NCI-H1105 treated with DMSO at 0.1 percent for 48 hours (cell line): ENCODE measurements at places on chromosomes 12 and 14.
A peak's percentile ranks its signal among the peaks of the same experiment; 100 is the strongest.

DNA sequence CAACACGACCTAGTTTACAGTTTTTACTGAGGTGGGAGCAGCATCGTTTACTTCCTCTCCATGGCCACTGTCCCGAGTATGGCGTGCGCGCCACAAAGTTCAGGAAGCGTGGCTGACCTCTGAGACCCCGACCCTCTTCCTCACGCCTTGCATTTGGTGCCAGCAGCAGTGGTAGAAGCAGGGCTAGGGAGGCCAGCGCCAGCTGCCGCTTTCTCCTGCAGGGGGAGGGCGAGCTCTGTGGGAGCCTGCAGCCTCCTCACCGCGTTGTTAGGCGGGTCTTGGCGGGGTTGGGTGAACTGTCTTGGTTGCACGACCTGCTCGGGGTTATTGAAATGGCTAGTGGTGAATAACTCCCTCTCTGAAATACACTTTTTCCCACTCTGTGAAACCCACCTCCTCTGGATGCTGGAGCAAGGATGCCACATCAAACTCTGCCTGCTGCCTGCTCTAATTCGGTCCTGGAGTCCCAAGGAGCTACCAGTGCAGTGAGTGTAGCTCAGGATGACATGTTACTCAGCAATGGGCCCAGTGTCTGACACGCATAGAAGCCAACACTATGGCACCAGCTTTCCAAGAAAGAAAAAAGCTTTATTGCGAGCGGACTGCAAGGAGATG is 22.3 kb upstream of the TDRD9 start:
- no peak for DNase-seq

DNA sequence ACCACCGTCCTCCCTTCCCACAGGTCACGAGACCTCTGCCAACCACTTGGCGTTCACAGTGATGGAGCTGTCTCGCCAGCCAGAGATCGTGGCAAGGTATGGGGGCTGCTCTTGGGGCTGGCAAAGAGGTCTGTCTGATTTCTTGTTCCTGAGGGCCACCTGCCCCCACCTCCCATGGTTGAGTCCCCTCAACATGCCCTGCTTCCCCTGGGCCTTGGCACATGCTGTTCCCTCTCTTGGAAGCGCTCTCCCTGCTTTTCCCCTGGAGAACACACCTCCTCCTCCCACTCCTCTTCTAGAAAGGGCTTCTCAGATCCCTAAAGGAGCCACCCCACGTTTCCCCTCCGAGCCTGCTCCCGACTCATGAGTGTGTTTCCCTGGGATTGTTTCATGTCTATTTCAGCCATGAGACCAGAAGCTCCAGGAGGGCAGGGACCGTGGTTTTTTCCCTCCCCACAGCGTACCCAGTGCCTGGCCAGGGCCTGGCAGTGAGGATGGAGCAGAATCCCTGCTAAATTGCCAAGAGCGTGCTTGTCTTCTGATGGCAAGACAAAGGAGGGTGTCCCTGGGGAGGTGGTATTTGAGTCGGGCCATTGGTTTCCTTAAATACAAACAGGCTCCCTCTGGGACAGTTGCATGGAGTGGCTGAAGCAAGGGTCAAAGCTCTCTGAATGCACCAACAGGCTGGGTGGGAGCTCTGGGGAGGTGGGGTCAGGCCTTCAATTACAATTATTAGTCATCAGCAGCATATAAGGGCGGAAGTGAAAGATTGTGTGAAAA is 34.1 kb downstream of the CYP46A1 start:
- no peak for DNase-seq

- no peak for DNase-seq
Measured at GRCh38 chr12:21879312-21879711, 61.9 kb downstream of the ABCC9 start.

GRCh38 chr12:16560273-16560672 is 45.7 kb downstream of the LMO3 start:
- no peak for DNase-seq

GRCh38 chr12:1131811-1132224 is 140.8 kb downstream of the ERC1 start:
- DNase-seq: no peak

DNA sequence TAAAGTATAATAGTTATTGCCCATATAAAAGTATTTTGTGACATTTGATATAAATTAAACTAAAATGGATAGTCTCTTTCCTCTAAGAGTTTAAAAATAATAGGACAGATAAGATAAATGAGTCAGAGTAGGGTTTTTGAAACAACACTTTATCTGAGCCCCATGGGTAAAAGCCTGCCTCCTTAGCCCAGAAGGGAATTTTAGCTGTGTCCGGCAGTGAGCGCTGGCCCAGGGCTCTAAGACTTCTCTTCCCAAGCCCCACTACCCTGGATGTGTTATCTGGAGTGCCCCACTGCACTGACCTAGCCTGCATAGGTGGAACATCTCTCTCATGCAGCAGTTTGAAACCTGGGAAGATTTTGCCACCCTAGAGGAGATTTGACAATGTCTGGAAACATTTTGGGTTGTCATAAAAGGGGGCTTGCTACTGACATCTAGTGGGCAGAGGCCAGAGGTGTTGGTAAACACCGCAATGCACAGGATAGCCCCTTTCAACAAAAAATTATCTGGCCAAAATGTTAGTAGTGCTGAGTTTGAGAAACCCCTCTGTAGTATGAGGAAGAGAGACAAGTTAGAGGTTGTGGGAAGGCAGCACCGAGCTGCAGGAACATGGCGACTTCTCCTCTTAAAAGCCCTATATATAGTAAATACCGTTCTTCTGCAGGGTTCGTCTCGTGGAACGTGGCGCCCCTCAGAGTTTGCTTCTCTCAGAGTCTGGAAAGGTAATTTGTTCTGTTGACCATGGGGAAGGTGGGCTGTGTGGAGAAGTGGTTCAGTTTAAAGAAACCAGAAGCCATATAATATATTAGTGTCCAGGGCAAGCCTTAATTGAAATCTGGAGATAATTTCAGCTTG is 29.3 kb upstream of the ATF1 start:
- no peak for DNase-seq

- DNase-seq: no peak
Measured at GRCh38 chr12:6146951-6147350, 22.5 kb upstream of the VWF start.

DNA sequence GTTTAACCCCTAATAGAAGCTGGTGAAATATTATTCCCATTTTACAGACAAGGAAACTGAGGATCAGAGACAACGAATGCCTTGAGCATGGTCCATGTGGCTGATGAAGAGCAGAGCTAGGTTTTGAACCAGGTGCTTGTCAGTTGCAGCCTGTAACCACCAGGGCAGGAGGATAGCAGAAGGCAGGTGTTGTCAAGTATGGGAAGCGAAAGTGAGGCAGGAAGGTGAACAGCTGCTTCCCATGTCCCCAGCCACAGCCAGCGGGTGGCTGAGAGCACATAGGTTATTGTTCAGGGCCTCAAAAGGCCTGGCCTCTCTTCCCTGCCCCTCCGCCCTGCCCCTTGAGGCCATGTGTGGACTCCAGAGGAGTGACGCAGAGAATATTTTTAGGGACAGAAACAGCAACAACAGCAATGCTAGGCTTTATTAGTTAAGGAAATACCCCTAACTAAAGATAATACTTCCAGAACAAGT is 39.6 kb downstream of the IQSEC3 start:
- peak; percentile 34 for DNase-seq

DNA sequence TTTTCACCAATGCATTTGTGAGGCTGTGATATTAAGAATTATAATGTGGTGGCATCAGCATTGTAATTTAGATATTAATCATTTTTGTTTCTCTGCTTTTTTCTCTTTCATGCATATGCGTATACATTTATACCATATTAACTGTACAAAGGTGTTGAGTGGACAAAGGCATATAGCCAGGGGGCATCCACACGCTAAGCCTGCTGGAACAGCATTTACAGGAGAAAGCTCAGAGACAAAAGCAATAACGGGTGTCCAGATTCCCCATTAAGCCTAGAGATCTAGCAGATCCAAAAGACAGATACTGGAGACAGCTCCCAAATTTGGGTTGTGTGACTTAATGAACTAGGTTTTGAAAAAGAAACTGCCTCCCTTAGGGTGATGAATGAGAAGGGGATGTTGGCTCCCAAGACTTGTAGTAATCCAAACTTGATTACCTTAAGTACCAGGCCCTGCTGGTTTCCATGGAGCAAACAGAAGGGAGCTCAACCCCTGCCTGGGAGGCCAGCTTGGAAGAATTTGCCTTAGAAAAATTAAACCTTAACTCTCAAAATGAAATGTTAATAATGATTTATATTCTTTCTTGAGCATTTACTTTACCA is 181.9 kb downstream of the SLC6A15 start:
- no peak for DNase-seq

- no peak for DNase-seq
Measured at GRCh38 chr12:88805286-88805685, 225.0 kb upstream of the KITLG start.

- no peak for DNase-seq
Measured at GRCh38 chr12:119681728-119682638, 14.1 kb downstream of the PRKAB1 start.
